ENCODE measurements at places on chromosomes 4 and X.

GRCh38 chrX:153623310-153624029 lies 23.5 kb upstream of the DUSP9 start:
- DNase-seq: no peak

DNA sequence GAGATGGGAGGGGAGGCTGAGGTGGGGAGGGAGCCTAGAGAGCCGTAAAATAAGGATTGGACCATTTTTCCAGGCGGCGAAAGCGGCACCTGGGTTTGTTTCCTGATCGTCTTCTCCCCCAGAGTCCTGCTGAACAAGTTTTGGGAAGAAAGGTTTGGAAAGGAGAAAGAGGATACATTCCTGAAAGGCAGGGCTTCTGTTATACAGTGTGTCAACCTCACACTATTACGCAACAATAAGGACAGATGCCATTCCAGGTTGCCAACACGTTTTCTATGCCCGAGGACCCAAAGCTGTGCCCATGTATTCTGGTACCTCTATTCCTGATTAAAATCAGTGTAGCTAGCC lies 658 bp downstream of the SCOC start:
- no peak for DNase-seq

GRCh38 chr4:38489924-38490639 lies 173.9 kb upstream of the KLF3 start:
- no peak for DNase-seq

DNA sequence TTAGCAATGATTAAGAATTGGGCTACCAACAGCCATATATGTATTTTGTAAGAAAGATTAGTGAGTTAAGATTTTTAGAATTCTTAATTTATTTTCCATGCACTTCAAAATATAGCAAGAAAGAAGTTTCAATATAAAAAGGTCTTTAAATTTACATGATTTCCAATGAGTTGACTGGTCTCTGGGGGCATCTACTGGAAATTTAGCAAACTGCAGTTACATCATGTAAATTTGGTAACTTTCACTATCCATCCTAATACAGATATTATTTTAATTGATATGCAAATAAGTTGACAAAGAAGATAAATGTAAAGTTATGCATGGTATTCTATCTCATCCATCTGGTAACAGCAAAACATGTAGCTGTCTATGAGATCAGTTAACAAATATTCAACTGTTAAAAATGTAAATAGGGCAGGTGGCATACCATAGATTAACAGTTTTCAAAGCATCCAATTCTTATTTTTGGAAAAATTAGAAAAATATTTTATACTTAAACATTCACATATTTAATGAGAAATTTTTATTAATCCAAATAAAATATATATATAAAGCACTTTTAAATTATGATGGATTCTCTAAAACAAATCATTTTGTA lies 29.1 kb downstream of the TTC29 start:
- DNase-seq: no peak

DNA sequence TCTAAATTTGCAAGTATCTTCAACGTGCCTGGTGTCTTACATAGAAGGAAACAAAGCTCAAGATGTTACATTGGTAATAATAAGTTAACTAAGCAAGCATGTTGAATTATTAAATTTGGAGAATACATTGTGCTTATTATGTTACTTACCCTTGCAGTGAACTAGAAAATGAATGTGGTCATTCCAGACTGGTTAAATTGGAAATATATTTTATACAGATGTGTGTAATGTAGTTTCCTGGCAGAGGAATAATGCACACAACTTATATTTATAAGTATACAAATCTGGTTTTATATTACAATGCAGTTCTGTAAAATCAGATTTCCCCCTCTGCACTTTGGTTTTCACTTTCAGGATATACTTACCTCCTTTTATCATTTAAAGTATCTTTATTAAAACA lies 159.9 kb upstream of the SLIT2 start:
- DNase-seq: no peak

GRCh38 chr4:158442736-158443135 lies 78.9 kb upstream of the RXFP1 start:
- DNase-seq: no peak

DNA sequence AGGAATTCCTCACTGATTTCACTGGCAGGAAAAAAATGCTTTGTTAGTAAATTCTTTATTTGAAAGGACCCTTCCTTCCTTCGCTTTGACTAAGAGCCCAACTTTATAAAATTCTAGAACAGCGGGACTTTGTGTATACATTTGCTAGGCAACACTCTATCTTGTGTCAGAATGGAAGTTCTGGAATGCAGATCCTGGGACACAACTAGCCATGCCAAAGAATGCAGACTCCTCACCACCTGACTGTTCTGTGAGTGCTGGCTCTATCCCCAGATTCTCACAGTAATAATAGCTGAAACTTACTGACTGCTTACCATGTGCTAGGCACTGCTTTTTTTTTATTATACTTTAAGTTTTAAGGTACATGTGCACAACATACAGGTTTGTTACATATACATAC lies 73.3 kb upstream of the ZDHHC15 start:
- DNase-seq: no peak

DNA sequence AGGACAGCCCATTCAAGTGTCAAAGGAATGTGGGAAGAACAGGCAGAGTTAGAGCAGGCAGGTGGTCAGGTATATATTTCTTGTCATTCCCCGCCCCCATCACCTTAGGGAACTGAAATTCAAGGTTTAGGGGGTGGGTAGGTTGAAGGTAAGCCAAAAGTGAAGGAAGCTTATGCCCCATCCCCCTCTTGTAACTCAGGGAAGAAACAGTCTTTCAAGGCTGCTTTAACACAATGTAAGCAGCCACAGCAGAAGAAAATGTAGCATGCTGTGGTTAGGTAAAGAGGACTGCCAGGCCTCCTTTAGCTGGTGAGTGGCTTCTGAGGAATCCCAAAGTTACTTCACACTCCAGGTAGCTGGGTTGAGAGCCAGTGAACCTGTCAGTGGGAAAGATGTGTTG lies 122.3 kb downstream of the RS1 start:
- no peak for DNase-seq

All from cerebellar nuclear complex (tissue), 1 donor.